ENCODE measurements at places on chromosomes 6 and 20.

GRCh38 chr6:114084327-114084890 is 113.5 kb upstream of the HDAC2 start:
- DNase-seq: no peak

- DNase-seq: no peak
Observed at GRCh38 chr6:106039897-106040592, 46.1 kb upstream of the PRDM1 start.

- no peak for DNase-seq
Observed at GRCh38 chr6:30311671-30312070, 15.1 kb upstream of the TRIM39 start.

GRCh38 chr20:33373735-33374605 is 27.3 kb downstream of the CDK5RAP1 start:
- DNase-seq: peak; percentile 6

DNA sequence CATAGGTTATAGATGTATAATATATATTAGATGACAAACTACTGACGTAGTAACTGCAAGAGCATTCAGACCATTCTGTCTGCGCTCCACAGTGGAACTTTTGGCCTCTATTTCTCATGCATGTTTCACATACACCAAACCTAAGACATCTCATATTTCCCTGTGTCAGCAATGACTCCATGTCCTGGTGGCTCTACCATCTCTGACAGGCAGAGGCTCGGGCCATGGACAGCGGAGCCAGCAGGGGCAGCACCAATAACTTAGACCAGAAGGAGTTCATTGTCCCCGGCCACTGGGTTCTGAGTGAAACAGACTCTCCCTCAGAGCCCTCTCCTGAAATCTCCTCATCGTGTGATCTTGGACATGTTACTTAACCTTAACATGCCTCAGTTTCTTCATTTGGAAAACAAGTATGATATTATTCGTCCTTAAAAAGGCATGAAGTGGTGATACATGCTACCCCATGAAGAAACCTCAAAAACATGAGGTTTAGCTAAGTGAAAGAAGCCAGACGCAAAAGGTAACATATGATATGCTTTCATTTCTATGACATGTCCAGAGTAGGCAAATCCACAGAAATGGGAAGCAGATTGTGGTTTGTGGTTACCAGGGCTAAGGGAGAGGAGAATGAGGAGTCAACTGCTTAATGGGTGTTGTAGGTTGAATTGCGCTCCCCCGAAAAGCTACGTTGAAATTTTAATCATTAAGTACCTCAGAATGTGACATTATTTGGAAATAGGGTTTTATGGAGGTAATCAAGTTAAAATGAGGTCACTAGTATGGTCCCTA is 564.0 kb upstream of the JARID2 start:
- DNase-seq: no peak

GRCh38 chr6:44084231-44085014 is 42.8 kb downstream of the MRPL14 start:
- no peak for DNase-seq

DNA sequence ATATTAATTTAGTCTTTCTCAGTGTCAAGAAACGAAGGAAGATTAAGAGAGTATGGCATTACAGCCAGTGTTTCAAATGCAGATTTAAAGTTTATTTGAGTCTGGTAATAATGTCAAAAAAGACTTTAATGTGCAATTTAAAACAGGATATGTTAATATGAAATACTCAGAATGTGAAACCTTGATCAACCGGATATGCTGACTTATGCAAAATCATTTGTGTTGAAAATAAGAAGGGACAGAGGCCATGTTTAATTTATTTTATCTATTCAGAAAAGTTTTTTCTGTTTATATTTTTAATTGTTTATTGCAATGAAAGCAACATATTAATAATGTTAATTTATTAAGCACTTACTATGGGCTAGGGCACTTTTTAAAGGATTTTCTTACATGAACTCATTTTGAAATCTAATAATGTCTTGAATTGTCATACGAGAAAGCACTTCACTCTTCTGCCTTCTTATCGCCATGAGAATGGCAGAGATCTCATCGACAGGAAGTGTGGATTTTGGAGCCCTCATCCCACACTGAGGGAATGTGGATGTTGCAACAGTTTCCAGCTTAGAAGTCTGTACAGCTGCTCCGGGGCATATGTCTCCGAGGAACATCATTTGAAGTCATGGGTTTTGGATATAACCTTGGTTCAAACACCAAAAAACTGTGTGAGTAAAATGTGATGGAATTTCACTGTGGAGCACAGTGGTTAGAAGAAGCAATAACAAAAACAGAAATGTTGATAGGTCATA is 1410.4 kb downstream of the EPHA7 start:
- DNase-seq: no peak

- DNase-seq: no peak
Observed at GRCh38 chr6:100115407-100116101, 121.5 kb upstream of the MCHR2 start.

- DNase-seq: no peak
Observed at GRCh38 chr6:110232450-110232849, 52.2 kb downstream of the CDC40 start.

- DNase-seq: no peak
Observed at GRCh38 chr6:168273441-168274036, 46.0 kb downstream of the DACT2 start.

- no peak for DNase-seq
Observed at GRCh38 chr6:48701572-48701971, 590.6 kb upstream of the PTCHD4 start.

GRCh38 chr6:12280902-12281301 is 9.3 kb upstream of the EDN1 start:
- no peak for DNase-seq

DNA sequence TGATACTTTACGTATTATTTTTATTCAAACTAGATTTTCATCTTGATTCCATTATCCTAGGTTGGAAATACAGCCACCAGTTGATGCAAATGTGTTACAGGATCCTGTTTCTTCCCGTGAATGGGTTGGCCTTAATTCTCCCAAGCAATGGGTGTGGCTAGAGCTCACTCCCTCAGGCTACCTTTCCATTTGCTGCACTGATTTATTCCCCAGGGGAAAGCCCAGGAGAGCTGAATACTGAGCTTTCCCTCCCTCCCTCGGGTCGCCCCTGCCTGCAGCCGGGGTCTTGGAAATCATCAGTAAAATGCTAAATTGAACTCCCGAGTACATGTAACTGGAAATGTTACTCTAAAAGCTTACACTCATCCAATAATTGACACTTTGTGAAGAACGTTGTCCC is 9.9 kb downstream of the SMOC2 start:
- peak; percentile 58 for DNase-seq

DNA sequence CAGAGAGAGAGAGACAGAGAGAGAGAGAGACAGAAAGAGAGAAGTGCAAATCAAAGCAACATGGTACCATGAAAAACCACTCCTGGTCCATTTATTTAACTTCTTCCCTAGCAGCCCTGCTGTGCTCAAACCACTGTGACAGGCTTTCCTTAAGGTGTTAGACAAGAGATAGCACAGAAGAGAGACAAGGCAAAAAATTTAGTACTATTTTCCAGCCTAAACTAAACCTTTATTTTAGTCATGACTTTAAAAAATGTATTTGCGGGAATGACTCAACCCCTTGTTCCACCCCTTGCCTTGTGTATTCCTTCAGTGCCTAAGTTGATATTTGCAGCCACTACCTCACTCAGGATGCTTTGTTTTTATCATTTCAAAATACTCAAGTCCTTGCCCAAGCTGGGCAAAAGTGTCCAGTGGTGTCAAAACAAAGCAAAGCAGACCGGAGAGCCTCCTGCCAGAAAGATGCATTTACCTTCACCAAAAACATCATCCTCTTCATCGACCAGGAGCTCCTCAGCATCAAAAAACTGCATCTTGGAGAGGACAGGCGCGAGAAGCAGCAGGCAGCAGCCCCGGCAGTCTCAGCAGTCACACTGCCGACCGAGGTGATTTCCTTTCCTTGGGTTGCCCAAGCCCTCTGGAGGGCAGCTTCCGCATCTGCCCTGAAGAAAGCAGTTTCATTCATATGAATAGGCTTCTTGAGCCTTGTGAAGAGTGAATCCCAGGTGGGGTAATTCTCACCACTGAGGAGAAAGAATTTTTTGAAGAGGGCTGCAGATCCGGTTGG is at the start of gene RIPOR2:
TSS of gene RIPOR2 (minus strand) at position 595 of the 787 bp plus-strand sequence. CDS start at position 533, 62 bp downstream.
- no peak for DNase-seq

DNA sequence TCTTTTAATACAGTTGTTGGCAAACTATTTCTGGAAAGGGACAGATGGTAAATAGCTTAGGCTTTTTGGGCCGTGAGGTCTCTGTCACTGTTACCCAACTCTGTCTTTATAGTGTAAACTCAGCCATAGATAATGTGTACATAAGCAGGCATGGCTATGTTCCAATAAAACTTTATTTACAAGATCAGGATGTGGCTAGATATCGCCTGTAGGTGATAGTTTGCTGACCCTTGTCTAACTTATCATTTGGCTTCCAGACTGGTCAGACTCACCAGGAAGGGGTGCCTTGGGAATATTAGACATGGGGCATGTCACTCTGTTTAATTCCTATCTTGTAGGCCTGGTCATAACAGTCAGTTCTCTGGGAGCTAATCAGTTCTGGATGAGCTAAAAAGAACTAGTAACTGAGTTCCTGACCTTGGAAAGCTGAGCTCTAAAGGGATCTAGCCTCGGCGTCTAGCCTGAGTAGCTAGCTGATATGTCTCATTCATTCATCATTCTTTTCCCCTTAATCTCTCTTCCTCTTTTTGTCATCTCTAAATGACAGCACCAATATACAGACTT is 163.6 kb downstream of the SLC16A10 start:
- DNase-seq: no peak

DNA sequence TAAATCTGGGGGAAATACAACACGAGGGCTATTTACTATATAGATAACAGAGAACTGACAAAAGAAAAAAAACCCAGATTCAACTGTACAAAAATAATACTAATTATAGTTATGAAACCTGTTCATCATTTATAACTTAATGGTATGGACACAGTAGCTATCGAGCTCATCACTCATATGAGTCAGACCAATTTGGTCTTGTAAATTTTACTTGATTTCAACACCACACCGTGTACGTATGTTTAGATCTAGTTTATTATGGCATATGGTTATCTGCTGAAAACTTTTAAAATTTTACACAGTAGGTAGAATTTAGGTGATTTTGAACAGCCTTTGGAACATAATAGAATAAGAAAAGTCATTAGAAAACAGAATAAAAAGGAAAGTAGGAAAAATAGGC is 5.5 kb downstream of the MYLK4 start:
- DNase-seq: no peak

- no peak for DNase-seq
Observed at GRCh38 chr20:63750807-63751470, 11.4 kb downstream of the SLC2A4RG start.

DNA sequence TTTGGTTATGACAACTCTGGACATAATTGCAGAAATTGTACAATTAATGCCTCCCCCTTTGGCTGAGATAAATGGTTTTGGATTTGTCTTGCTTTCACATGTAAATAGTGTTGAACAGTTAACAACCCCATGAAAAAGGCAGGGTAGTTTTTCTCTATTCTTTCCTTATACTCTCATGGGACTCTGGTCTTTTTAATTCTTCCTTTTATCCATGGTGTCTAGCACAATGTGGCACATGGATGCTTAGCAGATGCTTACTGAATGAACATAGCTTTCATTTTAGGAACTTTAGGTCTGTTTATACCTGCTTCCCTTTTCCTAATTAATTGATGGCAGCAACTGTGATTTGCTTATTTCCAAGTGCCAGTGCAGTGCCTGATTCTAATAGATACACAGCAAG is 75.6 kb downstream of the NCOA3 start:
- DNase-seq: no peak

GRCh38 chr6:15389765-15390723 is 144.2 kb downstream of the JARID2 start:
- no peak for DNase-seq

DNA sequence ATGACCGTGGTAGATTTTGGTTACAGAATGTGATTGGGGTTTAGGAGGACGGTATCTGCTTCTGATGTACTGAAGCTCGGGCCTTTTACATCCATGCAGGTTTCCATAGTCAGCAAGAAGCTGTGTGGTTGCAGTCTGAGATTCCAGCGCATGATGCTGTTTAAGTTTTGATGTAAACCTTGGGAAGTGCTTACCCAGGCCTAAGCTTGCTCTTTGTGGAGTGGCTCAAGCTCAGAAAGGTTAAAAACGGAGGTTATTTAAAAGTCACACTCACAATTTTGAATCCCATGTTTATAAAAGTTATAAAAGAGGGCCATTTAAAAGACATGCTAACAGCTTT is 121.4 kb downstream of the TIAM2 start:
- no peak for DNase-seq

GRCh38 chr20:20407891-20408805 is 40.2 kb downstream of the INSM1 start:
- peak; percentile 22 for DNase-seq

GRCh38 chr20:17725094-17725835 is 25.5 kb downstream of the BANF2 start:
- peak; percentile 86 for DNase-seq

DNA sequence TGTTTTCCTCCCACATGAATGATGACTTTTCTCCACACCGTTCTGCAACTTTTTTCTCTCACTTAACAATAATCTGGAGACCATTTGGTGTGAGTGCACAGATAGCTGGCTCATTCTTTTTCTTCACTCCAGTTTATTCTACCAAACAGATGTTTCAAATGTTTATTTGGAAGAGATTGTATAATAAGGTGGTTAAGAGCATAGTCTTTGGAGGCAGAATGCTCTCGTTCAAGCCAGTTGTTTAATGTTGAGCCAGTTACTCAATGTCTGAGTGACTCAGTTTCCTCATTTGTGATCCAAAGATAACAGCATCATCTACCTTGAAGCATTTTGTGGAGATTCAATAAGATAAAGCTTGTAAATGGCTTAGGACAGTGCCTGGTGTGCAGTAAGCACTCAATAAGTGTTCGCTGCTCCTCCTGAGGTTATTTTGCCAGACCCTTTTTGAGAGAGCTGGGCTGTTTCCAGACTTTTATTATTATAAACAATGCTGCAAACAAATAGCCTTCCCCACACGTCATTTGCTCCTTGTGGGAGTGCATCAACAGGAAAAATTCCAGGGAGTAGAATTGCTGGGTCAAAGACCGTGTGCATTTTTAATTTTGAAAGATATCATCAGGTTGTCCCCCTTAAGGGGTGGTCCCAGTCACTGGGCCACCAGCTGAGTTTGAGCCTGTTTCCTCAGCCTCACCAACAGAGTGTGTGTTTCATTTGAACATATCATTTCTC is 70.6 kb downstream of the VEGFA start:
- no peak for DNase-seq

DNA sequence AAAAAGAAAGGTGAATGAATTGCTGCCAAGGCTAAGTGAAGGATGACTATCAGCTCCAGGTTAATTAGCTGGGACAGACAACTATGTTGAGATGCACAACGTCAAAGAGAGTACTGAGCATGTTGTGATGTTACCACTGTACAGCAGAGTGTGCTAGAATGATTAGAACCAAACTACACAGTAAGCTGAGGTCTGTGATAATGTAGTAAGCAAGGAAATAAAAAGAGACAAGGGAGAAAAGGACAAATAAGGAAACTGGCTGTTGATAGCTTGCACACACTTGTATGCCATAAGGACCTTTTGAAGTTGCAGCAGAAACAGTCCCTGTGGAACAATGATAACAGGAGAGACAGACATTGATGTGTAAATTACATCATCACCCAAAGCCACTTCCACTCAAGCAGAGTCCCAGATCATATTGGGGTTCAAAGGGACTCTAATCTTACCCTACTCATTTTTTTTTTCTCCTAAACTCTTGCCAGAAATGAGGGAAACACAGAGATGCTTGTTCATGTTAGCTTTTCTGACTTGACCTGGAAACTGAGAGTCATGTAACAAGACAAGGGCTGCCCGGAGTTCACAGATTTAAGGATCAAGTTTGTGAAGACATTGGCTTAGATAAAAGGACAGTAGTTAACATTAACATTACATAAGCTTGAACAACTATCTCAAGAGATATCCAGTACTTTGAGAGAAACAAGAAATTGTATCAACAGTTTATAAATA is 189.9 kb downstream of the CENPW start:
- DNase-seq: no peak
